ENCODE measurements at places on chromosomes 1 and 21.

DNA sequence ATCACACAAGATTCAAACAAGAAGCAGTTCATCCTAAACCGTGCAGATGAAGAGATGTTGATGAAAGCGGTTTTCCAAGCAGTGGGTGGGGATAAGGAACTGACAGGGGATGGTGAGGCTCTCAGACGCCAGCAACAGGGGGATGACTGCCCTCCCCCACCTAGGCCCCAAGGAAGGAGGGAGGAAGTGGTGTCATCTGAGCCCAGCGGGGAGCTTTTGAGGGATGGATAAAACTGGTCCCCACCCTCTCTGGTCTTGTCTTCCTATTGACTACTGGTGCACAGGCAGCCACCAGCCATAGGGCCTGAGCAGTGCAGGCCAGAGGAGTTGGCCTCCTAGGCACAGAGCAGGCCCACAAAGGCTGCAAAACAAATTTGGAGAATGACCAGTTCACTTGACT, 175.5 kb downstream of the HUNK start:
- no peak for DNase-seq

DNA sequence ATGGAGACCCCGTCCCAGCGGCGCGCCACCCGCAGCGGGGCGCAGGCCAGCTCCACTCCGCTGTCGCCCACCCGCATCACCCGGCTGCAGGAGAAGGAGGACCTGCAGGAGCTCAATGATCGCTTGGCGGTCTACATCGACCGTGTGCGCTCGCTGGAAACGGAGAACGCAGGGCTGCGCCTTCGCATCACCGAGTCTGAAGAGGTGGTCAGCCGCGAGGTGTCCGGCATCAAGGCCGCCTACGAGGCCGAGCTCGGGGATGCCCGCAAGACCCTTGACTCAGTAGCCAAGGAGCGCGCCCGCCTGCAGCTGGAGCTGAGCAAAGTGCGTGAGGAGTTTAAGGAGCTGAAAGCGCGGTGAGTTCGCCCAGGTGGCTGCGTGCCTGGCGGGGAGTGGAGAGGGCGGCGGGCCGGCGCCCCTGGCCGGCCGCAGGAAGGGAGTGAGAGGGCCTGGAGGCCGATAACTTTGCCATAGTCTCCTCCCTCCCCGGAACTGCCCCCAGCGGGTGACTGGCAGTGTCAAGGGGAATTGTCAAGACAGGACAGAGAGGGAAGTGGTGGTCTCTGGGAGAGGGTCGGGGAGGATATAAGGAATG, 505 bp downstream of the LMNA start:
- DNase-seq = no peak

DNA sequence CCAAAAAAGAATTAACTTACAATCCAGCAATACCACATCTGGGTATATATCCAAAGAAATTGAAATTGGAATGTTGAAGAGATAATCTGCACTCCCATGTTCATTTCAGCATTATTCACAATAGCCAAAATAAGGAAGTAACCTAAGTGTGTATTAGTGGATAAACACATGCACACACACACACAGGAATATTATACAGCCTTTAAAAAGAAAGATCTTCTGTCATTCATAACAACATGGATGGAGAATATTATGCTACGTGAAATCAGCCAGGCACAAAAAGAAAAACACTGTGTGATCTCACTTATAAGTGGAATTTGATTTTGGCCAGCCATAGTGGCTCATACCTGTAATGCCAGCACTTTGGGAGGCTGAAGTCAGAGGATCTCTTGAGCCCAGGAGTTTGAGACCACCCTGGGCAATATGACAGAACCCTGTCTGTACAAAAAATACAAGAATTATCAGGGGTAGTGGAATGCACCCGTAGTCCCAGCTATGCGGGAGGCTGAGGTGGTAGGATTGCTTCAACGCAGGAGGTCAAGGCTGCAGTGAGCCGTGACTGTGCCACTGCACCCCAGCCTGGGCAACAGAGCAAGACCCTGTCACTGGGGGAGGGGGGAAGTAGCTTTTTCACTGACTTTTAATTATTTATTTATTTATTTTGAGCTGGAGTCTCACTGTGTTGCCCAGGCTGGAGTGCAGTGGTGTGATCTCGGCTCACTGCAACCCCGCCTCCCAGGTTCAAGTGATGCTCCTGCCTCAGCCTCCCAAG, 9.3 kb upstream of the EIF2B3 start:
- no peak for DNase-seq

DNA sequence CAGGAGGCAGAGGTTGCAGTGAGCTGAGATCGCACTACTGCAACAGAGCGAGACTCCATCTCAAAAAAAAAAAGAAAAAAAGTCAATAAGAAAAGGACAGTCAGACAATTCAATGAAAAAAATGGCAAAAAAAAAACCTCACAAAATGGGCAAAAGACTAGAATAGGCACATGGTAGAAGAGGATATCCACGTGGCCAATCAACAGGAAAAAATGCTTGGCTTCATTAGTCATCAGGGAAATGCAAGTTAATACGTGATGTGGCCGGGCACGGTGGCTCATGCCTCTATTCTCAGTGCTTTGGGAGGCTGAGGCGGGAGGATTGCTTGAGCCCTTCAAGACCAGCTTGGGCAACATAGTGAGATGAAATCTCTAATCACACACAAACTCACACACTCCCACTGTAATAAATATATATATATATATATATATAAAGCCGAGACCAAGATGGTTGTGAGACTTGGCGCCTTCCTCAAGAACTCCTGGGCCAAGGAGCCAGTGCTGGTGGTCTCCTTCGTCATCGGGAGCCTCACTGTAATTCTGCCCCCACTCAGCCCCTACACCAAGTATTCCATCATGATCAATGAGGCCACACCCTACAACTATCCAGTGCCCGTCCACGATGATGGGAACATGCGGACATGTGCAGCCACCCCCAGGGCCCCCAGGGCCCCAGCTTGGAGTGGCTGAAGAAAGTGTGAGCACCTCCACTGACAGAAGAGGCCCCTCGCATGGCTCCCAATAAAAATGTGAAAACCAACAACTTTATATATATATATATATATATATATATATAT, 22.9 kb upstream of the LEFTY2 start:
- DNase-seq = no peak

GRCh38 chr1:24122776-24123175, 10.8 kb upstream of the MYOM3 start:
- DNase-seq = no peak

- no peak for DNase-seq
Observed at GRCh38 chr1:51072651-51073050, 29.4 kb upstream of the C1orf185 start.

DNA sequence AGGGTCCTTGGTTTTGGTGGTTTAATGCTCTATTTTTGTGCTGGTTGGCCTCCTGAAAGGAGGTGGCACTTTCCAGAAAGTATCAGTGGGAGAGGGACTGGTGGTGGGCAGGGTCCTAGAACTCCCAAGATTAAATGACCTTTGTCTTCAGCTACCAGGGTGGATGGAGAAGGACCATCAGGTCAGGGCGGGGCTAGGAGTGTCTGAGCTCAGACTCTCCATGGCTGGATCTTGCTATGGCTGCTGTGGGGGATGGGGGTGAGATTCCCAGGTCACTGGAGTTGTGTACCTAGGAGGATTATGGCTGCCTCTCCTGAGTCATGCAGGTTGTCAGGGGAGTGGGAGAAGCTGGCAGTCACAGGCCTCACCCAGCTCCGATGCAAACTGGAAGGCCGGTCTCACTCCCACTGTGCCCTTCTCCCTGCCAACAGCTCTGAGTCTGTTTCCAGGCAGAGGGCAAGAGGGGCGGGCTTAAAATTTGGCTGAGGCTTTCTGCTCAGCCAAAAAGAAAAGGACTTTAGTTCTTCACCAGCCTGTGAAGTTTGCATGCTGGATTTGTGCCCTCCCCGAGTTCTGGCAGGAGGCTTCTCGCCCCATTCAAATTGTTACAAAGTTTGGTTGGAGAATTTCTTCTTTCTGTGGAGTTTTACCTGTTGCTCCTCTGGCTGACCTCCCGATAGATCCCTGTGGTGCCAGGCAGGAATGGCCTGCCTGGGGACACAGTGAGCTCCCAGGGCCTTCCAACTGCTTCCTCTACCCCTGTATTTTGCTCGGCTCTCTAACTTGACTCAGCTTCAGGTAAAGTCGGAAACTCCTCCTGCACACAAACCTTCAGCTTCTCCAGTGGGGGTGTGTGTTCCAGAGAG, 13.1 kb upstream of the KYAT3 start:
- DNase-seq = no peak

DNA sequence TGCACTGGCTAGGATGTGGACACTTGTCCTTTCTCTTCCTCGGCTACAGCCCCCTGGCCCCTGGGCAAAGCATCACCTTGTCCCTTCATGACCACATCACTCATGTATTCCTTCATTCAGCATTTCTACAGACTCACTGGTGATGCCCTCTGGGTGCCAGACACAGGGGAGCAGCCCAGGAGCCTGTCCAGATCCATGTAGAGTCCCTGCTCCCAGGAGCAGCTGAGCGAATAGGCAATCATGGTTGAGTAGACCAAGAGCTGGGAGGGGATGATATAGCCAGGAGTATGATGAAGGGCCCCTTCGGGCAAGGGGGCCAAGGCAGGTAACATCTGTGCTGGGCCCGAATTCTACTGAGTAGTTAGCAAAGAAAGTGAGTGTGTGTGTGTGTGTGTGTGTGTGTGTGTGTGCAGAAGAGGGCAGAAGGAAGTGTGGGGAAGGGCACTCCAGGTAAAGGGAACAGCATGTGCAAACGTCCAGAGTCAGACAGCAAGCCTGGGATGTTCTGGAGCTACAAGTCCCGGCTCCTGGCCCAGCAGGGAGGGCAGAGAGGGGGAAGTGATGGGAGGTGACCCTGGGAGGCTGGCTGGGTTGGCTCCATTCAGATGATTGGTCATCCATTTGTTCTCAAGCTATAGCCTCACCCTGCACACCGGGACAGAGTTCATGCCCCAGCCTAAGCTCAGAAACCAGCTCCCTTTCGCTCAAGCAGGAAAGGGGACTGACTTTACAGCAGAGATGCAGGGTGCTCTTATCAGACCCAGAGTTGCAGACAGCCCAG, 21.0 kb upstream of the PIK3CD start:
- no peak for DNase-seq

DNA sequence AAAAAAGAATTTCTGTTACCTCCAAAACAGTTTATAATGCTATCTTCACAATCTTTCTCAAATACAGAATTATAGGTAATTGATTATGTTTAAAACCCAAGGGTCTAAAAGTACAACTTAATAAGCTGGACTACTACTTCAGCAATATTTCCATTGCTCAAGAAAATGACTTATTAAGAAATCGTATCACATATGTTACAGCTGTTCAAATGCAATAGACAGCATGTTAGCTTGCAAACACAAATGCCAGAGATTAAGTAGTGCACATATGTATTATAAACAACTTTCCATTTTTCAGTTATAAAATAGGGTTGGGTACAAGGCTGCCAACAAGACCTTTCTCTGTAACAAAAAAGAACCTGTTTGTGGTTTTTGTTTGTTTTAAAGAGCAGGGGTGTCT, 211.0 kb upstream of the DMRTA2 start:
- no peak for DNase-seq

DNA sequence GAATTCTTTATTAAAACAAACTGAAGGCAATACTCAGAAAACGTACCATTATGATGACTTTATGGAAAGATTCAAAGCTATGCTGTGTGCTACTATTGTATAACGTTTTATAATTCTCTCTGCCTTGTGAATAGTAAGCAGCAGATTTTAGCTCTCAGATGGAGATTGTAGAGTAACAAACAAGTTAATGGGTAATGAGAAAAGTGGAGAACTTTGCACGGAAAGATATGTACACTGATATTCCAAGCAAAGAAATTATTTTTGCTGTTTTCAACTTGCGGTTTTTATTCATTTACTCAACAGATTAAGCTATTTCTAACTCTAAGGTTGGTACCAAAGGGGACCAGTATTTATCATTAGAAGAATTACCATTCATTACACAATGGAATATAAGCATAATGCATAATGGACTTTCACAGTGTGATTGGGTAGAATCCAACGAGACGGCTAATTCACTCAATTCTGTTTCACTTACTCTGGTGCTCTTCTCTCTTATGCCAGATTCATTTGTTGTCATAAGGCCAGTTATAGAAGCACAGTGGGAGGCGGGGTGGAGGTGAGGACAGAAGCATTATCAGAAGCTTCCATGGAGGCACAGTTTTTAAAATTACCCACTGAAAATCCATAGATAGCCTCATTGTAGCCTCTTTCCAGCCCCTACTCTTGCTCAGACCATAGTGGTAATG, 38.6 kb downstream of the ATP1B1 start:
- DNase-seq = no peak

DNA sequence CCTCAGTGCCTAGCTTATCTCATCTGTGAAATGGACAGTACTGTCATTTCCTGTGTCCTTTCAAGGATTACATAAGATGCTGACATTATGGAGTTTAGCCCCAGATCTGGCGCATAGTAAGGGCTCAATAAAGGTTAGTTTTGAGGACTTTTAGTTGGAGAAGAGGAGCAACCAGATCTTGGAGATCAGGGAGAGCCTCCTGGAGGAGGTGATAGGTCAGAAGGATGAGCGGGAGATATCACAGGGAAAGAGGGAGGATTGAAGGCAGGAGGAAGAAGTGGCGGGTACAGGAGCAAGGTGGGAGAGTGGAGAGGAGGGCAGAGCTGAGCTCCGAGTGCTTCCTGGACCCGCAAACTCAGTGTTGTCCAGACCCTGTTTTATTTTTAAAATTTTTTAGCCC, 17.5 kb downstream of the SLC66A1 start:
- no peak for DNase-seq

DNA sequence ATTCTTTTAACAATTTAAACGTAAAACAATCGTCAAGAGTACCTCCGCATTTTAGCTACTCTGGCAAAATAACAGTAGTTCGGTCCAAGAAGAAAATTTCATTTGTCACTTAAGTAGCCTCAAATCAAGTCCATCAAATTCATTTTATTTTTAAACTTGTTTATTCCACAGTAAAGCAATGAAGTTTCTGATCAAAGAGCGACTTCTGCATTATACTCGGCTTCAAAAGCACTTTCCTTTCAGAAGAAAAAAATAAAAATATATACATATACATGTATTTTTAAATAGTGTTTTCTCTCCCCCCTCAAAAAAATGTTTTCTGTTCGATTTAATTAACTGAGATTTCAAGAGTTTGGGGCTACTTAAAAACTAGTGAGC, 115.0 kb downstream of the RERE start:
- no peak for DNase-seq

DNA sequence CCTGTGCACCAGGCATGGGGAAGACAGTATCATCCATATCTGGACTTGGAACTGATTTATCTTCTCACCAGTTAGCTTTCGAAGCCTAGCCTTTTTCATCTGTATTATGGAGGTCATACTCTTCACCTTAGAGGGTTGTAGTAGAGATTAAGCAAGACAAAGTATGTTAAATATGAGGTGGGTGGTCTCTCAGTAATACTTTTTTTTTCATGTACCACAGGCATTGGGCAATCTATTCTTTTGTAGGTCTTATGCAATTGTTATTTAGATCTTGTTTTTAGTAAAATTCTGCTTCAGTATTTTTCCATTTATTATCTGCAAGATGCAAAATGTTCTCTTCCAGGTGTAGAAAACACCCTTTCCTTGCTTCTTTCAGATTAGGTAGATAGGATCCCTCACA, 35.2 kb upstream of the OR2B11 start:
- DNase-seq = no peak

- no peak for DNase-seq
Observed at GRCh38 chr1:184958554-184959353, 15.6 kb downstream of the NIBAN1 start.

- no peak for DNase-seq
Observed at GRCh38 chr1:33133478-33134105, 48.3 kb downstream of the TRIM62 start.

GRCh38 chr21:14903172-14903865, 161.5 kb downstream of the NRIP1 start:
- DNase-seq = no peak

Measured in stimulated activated CD4-positive, alpha-beta T cell treated with anti-CD3 and anti-CD28 coated beads, Interleukin-1b, Interleukin-23, amount 100 ng/mL, for 1 hour (primary cell).